Activated CD4-positive, alpha-beta memory T cell treated with anti-CD3 and anti-CD28 coated beads, Interleukin-2, amount 10 ng/mL, durations not matched to agents 7 days and 5 days (primary cell): ENCODE measurements at places on chromosomes 2 and 18. TPM values are rescaled to one million over a fixed set of nuclear protein-coding genes. Genes with fewer than 3 reads are reported as not detected.

DNA sequence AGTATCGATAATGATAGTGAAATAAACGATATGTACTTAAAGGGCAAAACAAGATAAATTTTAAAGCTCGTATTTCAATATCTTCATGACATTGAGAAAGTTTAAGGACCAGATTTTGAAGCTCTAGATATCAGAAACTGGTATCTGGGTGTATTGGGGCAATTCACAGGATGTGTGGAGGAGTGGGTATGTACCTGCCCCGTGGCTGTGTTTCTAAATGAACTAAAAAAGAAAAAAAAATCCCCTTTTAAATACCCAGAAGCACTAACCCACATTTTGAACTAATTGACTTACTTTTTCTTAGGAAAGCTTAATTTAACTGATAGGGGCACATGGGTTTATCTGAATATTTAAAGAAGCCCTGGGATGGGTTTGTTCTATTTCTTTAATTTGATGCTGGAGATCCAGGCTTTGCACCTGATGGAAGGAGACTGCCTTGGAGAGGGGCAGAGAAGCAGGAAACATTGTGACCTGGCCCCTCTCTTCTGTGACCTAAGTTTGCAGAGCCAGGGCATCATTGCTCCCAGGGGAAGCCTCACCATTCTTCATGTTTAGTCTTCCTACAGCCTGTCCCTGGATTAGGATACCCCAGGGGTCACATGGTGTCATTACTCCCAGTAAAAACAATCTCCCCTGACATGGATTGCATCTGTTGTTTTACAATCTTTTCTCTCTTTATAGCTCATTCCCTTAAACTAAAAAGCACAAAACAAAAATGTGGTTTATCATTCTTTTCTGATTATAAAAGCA lies 7.6 kb upstream of the KCTD1 start:
- no peak for DNase-seq

The C2orf80 gene
- not detected for total RNA-seq

The DAPL1 gene
- not detected for total RNA-seq

The CTDP1 gene
- total RNA-seq: 38.0 TPM

The LYPD6B gene
- total RNA-seq: 0.20 TPM

The SAG gene
- total RNA-seq: 0.10 TPM

The GPBAR1 gene
- total RNA-seq: 0.75 TPM

The FAM117B gene
- total RNA-seq: 5.2 TPM

DNA sequence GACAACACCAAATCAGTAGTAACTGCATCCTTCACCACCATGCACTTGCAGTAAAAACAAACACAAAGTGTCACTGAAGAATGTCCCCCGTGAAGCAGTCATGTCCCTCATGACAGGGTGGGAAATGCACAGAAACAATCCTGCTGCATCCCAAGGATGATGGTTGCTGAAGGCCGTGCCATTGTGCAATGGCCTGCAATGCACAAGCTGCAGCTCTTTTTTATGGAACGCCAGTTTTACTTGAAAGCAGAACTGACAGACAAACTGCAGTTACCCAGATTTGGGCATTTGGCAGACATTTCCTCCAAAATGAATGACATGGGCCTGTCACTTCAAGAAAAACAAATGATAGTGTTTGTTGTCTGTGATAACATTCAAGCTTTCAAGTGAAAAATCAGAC lies 2.4 kb upstream of the CHST10 start:
- DNase-seq: no peak

The MPV17 gene
- 83.3 TPM for total RNA-seq

The STPG4 gene
- not detected for total RNA-seq

DNA sequence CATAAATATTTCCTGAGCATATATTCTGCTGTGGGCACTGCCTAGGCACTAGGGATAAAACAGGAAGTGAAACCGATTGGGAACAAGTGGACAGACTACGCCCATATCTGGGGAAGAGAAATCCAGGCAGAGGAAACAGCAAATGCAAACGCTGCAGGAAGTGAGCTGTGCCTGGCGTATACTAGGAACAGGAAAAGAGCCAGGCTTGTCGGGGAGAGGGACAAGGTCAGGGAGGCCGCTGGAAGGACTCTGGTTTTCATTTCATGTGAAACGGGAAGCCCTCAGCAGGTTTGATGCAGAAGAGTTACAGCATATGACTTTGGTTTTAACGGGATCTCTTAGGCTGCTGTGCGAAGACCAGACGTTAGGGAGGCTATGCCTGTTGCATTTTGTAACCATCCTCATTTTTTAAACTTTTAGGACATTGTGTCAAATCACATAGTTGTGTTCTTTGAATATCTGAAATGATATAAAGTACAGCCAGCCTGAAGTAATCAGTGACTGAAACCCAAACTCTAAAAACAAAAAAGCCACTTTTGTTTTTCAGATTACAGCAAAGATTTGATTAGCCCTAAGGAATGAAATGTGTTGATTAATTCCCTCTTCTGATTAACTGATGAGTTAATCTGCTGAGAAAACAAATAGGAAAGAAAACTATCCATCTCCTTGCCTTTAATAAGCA lies 110.2 kb upstream of the PIEZO2 start:
- no peak for DNase-seq

GRCh38 chr2:179410552-179411356 lies 146.1 kb upstream of the SESTD1 start:
- DNase-seq: peak; percentile 18

DNA sequence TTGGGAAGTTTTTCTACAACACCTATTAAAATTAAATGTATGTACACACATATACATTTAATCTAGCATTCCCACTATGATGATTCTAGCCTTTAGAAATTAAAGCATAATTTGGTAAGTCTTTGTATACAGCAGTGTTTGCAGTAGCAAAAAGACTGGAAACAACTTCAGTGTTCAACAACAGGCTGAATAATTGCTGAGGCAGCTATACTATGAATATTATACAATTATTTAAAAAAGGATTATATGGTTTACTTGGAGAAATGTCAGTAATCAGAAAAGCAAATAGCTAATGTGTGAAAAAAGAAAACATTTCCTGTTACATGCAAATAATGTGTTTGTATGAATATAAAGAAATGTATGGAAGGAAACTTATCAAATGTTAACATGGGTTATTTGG lies 1.4 kb upstream of the ZNF638 start:
- no peak for DNase-seq

- DNase-seq: no peak
Measured at GRCh38 chr18:10114717-10115463, 201.1 kb downstream of the VAPA start.

DNA sequence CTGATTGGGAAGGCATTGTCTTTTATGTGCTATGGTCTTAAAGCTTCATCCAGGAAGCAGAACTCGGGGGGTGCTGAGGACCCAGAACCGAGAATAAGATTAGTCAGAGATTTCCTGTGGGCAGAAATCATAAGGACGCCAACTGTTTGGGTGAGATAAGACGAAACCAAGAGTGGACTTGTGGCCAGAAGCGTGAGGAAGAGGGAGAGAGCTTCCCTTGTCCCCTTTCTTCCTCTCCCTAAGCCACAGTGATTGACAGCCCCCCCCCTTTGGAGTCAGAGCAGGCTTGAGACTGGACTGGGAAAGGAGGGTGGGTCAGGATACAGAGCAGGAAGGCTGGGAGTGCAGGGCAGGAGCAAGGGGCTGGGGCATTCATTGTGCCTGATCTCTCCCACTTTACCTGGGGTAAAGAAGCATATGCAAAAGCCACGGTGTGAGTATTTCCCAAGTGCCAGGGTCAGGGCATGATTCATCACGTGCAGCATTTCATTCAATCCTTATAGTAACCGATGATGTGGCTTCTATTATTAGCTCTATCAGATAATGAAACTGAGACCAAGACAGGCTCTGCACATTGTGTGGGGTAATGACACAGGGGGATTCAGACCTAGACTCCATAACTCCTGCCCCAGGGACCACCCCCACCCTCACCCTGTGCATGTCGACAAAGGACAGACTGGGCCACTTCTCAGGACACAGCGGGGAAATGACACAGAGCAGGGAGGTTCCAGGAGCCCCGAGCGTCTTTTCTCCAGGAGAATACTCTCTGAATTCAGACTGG lies 3.0 kb upstream of the IL1RN start:
- no peak for DNase-seq

- DNase-seq: no peak
Measured at GRCh38 chr18:62384610-62385097, 59.5 kb downstream of the TNFRSF11A start.

DNA sequence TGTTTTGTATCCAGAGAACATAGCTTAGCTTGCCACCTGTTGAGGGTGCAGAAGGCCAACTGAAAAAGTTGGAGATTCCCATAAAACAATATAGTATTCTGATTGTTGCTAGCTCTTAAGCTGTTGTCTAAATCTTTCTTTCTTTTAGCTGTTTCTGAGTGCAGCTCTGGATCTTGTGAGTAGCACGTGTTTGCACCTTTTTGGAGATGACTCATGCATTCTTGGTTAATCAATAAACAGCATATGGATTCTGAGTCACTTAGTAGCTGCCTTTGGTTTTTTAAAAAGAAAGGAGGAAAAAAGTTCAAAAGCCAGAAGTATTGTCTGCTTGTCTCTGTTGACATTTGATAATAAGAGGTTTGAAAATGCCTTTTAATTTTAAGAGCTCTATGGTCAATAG lies 483.0 kb upstream of the FSIP2 start:
- DNase-seq: no peak

The INPP5D gene
- total RNA-seq: 157 TPM

- DNase-seq: no peak
Measured at GRCh38 chr2:170276925-170277629, 99.1 kb downstream of the MYO3B start.

DNA sequence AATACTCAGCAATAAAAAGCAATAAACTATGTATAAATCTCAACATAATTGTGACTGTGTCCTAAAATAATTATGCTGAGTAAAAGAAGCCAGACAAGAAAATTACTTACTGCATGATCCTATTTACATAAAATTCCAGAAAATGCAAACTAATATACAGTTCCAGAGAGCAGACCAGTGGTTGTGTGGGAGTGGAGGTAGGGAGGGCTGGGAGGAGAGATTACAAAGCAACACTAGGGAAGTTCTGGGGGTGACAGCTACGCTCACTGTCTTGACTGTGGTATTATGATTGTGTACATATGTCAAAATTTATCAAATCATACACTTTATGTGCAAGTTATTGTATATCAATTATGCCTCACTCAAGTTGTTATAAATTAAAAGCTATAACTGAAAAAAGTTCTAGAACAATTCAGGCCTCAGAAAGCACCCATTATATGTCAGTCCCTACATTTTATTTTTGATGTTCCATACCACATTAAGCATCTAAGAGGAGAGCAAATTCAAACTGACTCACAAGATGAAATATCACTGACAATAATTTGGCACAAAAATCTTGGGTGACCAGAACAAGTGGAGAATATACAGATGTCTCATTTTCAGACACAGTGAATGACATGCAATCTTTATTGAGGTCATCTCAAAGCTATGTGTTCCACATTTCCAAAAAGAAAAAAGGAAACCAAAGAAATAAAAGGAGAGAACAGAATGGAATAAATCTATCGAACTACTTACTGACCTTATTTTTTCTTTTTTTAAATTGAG lies 85.1 kb downstream of the ANTXR1 start:
- no peak for DNase-seq

The CERS6 gene
- 8.4 TPM for total RNA-seq

DNA sequence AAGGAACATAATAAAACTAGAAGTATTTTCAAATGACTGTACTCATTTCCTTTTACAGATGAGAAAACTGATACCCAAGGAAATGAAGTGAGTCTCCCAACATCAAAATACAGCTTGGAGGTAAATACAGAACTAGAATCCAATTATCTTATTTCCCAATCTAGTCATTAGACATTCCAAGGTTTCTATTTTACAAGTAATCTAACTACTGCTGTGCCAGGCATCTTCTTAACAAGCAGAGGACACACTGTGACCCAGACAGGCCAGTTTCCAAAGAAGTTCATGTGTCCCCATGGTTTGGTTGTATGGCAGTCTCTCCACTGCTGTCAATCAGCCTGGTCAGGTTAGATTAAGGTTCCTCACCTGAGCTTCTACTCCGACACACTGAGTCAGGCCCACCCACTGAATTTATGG lies 143.5 kb downstream of the THADA start:
- DNase-seq: no peak

GRCh38 chr2:172607379-172607928 lies 51.6 kb downstream of the PDK1 start:
- no peak for DNase-seq

- no peak for DNase-seq
Measured at GRCh38 chr2:31284107-31284506, 50.2 kb downstream of the EHD3 start.

DNA sequence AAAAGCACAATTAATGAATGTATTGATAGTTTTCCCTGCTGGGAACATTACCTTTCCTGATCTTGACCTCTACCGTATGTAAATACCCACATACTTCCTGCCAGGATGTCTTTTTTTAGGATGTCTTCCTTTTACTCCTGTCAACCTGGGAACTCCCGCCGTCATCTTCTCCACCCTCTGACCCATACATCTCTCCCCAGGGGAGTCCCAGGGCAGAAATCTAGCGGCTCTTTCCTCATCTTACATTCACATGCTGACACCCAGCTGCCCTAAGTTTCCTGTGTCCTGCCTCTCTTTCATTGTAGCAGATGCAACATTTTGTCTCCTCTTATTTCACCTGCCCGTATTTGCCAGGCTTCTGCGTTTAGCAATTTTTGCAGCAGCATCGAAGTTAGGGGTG lies 107.8 kb downstream of the CRIM1 start:
- no peak for DNase-seq

The GPR17 gene
- total RNA-seq: not detected

DNA sequence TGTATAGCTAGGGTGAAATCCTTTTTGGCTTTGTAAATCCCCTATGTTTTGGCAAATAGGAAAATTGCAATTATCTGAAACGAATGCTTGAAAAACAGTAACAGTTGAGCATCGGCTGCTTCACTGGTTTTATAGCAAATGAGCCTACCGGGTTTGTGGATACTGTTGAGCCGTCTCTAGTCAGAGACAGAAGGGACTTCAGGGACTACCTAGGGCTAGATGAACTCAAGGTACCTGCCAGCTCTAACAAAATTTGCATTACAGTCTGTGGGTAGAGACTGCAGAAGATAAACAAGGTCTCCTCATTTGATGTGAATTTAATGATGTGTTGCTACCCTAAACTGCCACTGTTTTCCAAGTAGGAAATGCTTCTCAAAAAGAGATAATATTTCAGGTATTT lies 101.1 kb downstream of the EML6 start:
- DNase-seq: no peak

The CRYGD gene
- not detected for total RNA-seq

The CLEC4F gene
- not detected for total RNA-seq

DNA sequence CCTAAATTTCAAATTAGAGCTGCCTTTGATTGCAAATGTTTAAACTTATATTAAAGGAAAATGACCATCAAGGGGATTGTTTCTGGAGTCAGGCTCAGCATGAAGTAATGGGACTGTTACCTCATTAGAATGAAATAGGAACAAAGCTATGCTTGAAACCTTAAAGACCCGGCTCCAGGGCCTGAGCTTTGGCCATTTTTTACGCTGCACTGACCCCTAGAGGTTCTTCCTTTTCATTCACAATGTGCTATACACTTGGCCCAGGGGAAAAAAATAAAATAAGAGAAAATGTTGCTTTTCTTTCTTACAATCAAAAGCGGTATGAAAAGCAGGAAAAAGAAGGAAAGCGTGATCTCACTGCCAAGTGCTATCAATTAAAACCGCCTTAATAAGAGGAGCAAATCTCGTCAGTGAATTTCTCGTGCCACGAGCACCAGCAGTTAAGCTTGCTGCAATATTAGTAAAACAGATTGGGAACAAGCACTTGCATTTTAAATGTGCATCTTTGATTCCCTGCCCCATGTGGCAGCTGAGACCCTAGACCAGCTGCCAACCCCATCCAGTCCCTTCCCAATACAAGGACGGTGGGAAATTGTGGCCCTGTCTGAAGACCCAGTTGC lies 96.6 kb downstream of the MBD2 start:
- peak; percentile 30 for DNase-seq

The NPAS2 gene
- total RNA-seq: 1.4 TPM

GRCh38 chr2:71072492-71072891 lies 4.0 kb downstream of the NAGK start:
- no peak for DNase-seq
